ENCODE measurements at places on chromosomes 4 and X.

DNA sequence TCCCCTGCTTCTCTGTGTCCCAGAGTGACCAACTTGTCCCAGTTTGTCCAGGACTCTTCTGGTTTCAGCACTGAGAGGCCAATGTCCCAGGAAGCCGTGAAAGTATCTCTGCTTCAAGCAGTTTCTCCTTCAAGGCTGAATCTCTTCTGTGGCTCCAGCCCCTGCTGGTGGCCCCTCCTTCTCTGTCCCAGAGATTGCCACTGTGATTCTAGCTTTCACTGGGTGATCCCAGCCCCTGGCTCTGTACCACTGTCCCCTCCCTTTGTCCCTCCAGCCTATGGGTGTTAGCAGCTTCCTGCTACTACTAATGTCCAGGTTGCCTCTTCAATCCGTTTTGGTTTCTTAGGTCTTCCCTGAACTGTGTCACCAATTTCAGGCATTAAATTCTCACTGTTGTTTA lies 70.5 kb downstream of the SOX3 start:
- DNase-seq: no peak

DNA sequence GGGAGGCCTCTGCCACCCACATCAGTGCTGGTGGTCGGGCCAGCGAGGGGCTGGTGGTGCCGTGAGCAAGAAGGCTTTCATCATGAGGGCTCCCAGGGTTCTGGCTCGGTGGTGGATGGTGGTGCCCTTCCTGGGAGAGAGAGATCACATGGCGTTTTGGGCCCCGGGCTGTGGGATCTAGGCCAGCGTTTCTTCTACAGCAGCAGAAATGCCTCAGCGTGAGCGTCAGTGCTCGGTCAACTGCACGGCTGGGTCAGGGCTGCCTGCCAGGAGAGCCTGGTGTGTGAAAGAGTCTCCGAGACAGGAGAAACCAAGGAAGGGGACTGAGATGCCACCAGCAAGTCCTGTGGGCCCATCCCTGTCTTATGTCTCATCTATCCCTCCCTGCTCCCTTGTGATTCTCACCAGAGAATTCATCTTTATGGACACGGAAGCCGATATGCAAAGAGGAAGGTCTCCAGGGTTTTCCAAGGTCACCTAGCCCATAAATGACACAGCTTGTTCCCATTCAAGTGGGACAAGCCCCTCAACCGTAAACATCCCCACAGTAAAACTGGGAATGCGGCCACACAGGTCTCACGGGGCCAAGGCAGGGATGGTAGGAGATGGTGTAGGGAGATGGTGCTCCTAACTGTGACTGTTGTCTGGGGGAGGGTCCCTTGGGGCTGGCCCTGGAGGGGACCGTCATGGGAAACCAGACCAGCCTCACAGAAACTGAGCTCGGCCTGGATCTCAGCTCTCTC lies 99.2 kb downstream of the SORCS2 start:
- no peak for DNase-seq

GRCh38 chr4:38411981-38412536 lies 251.9 kb upstream of the KLF3 start:
- DNase-seq: no peak

GRCh38 chr4:179372242-179372641 lies 1930.0 kb upstream of the AGA start:
- DNase-seq: no peak

DNA sequence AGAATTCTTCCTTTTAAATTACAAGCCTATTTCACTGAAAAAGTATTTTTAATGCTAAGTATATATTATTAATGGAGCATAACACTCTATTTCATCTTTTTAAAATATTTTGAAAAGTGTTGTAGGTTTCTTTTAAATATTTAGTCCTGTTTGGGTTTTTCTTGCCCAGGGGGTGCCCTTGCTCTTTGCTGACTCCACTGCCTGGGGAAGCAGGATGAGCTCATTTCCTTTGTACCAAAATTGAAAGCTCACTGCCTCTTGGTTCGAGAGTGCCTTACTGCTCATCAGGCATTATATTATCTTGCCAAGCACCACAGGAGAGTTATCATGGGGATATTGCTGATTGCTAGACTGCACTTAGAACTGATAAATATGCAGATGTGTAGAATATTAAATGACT lies 819.2 kb downstream of the PCDH18 start:
- no peak for DNase-seq

DNA sequence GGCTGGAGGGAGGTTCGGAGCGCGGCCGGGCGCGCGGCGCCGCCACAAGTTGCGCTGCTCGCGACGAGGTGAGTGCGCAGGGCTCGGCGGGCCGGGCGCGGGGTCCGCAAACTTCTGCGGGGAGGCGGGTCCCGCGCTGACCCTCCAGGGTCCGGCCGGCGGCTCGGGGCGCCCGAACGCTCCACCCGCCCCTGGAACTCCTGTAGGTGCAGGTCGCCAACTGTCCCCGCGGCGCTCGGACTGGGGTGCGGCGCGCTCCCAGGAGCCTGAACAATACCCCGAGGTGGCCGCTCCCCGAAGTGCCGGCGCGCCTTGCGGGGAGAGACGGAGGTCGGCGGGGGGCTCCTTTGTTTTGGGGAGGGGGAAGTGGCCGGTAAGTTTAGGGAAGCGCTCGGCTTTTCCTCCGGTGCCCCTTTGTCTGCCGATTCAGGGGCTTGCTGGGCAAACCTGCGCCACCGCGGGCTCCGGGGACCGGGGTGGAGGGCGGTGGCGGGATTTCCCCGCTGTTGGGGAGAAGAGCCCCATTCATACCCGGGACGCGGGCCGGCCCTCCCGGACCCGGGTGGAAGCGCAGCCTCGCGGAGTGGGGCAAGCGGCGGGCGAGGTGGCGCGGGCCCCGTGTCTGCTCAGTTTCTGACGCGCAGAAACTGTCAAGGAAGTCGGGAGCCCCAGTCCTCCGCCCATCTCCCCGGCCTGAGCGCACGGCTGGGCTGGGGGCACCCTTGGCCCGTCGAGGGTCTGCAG lies 694 bp downstream of the TBL1X start:
- peak; percentile 46 for DNase-seq

- no peak for DNase-seq
Measured at GRCh38 chrX:110409925-110410324, 51.3 kb downstream of the RTL9 start.

GRCh38 chr4:31370866-31371465 lies 650.8 kb downstream of the PCDH7 start:
- no peak for DNase-seq

DNA sequence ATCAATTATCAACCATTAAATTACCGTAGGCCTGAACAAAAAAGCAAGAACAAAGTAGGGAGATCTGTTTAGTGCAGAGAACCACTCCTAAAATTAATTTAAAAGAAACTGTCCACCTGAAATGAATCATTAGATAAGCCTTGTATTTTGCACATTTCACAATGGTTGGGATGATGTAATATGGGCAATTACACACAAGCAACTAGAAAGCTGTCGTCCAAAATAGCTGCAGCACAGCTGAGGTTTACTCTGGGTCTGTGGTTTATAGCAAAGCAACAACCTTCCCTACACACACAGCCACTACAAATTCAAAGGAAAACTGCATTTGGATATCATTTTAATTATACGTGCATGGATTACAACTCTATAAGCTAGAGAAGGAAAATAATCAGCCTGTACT lies 28.5 kb downstream of the PCDH19 start:
- no peak for DNase-seq

GRCh38 chrX:24146283-24146949 lies 3.1 kb upstream of the ZFX start:
- no peak for DNase-seq

DNA sequence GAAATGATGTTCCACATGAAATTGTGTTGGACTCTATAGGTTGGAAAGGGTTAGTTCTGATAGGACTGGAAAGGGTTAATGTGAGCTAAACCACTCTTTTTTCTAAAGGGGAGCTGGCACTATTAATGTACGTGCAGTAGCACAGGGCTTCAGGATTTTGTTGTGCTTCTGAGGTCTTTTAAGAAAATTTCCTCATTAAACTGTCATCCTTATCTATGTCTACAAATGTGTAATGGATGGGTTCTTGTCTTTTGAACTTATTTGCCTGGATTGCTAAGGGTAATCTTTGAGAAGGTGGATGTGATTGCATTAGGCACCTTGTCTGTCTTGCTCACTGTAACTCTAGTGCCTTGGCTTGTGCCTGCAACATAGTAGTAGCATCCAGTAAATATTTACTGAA lies 106.0 kb upstream of the SLC4A4 start:
- no peak for DNase-seq

DNA sequence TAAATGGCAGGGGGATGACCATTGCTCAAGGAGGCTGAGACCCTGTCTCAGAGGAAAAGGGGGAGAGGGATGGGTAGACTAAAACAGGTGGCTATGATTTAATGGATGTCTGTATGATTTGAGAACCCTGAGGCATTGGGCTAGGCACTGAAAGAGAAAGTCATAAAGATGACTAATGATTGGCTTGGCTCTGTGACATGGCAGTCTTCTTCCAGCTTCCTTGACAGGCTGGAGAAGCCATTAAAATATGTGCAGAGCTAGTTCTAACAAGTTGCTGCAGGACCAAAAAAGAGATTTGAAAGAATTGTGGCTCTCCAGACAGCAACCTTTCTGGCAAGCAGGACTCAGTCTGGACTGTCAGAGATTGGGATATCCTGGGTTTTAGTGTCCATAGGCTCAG lies 53.6 kb downstream of the AMER1 start:
- no peak for DNase-seq

DNA sequence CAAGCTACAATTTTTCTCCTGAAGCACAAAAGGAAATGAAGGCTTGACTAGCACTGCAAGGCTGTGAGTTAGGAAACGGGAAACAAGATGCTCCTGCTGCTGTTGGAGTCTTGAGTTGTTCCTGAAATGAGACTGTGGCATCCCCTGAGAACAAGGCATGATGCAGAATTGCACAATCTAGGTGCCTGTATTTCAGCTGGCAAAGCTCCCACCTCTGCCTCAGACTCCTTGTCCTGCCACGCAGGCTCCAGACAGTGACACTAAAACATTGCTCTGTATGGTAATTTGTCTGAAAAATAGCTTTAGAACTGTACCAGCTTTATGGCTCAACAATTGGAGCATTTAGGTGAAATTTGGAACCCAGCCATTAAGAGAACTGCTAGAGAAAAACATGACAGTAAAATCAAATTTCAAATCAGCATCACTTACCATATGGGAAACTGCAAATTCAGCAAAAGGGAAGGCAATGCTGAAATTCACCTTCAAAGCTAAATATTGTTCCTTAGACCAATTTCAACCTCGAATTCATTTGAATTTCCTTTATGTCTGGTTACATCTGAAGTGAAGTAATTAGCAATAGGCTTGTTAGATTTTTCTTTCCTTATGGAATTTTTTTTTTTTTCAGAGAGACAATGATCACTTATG lies 103.4 kb downstream of the MFAP3L start:
- DNase-seq: no peak

DNA sequence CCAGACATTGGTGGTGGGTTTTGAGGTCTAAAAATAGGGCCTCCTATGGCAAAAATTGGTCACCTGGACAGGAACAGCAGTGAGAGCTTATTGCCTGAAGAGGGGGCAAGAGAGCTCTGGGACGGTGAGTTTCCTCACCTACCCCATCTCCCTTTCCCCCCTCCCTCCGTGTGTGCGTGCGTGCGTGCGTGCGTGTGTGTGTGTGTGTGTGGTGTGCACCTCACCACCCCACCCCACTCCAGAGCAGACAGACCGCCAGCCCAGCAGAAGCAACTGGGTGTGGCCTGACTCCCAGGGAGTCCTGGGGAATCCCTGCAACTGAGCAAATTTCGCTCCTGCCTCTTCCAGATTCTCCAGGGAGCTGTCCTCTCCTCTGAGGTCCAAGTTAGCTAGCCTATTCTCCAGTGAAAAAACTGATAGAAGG lies 44.7 kb downstream of the PRPS1 start:
- peak; percentile 88 for DNase-seq

DNA sequence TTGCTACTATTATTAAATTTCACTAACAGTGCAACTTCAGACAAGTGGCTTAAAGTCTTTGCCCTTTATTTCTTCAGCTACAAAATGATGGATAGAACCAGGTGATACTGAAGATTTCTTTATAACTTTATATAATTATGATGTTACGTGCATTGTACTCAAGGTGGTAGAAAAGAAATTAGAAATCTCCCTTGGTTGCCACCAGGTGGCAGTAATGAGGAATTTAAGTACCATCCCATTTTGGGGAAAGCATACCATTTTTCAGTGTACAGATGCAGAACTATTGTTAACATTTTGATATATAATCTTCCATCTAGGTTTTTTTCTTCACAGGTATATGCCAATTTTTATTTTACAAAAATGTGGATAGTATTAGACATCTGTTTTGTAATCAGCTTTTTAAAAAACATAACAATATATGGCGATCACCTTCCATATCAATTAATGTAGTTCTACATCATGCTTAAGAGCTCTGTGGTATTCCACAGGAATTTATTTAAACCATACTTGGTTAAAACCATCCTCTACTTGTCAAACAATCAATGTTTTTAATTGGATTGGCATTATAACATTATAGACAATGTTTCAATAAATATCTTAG lies 37.7 kb upstream of the RAB33B start:
- DNase-seq: peak; percentile 50

DNA sequence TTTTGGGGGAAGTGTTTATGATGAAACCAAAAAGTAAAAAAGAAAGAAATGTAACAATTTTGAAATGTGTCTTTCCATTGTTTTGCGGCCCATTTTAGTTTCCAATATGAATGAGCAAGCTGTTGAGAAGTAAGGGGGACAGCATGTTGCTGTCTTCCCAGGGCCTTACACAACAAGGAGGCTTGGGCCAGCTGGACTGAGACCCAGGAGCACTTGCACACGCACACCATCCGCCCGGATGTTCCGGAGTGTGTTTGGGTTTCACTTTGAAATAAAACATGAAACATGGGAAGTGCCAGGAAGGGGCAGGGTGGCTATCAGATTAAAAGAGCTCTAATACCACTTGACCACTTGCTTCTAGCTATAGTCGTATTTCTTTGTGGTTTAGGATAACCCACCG lies 144.4 kb downstream of the NHS start:
- no peak for DNase-seq

DNA sequence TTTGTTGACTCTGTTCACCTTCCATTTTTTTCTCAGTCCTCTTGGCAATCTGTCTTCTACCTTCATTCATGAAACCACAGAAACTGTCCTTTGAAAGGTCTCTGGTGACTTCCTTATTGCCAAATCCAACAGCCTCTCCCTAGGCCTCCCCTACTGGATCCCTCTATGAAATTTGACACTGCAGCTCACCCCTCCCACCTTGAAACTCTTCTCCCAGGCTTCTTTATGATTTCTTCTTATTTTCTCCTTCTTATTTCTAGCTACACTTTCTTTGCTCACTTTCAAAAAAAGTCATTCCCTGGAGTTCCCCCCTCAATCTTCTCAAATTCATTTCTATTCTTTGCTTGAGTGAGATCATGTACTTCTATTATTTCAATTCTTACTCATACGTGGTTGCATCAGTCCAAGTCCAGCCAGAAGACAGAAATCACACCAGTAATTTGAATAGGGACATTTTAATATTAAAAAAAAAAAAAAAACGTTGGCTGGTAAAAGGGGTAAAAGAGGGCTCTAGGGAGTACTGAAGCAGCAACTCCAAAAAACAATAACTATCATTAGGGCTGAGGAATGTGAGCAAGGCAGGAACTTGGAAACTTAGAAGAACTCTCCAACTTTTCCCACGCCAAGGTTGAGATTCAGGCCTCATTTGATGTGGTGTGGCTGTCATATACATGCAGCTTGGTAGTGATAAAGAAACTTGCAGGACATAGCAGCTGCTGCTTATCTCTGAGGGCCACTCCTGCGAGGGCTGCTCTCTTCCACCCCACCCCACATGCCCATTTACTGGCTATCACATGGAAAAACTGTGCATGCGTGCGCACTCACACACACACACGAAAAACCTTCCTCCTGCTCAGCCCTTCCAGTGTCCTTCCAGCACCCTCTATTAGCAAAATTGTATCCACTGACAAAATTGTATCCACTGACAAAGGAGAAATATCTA lies 169.8 kb upstream of the GALNT7 start:
- DNase-seq: no peak

All from CD4-positive, alpha-beta T cell treated with Interleukin-17A for 4 hours (primary cell).